Fibroblast of the aortic adventitia (primary cell): ENCODE measurements at places on chromosomes 7 and 10. TPM values are rescaled to one million over a fixed set of nuclear protein-coding genes. Genes with fewer than 3 reads are reported as not detected.

Gene GNAT3
- total RNA-seq: not detected in 2 replicates

Gene SYT15B
- 0.16 TPM in 1 of 2 replicates, not detected in the other for total RNA-seq

Gene UCN3
- not detected in 2 replicates for total RNA-seq

Gene EGR2
- 0.90 TPM in 1 of 2 replicates, not detected in the other for total RNA-seq

Gene CUZD1
- total RNA-seq: 0.72 and 1.4 TPM in 2 replicates

Gene NEUROD6
- not detected in 2 replicates for total RNA-seq

Gene WNT8B
- total RNA-seq: not detected in 2 replicates

Gene TDRD1
- total RNA-seq: 0.25 and 0.45 TPM in 2 replicates

Gene EGFR
- 48.3 and 147 TPM in 2 replicates for total RNA-seq

Gene C10orf105
- total RNA-seq: under 0.01 TPM in 1 of 2 replicates, not detected in the other

Gene NKX1-2
- not detected in 2 replicates for total RNA-seq

DNA sequence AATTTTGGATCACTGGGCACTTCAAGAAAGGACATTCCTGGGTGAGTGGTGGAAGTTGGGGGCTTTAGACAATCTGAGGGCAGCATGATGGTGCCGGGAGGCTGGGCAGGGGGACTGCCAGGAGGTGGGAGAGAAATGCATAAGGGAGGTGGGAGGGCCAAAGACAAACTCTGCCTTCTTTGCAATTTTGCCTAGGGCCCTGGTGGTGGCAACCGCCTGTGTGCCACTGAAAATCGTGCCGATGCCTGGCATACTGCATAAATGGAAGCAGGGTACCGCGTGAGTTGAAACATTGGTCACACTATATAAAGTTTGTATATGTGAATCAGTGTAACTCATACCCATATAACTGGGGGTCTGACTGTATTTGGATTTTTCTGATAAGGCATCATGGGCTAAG is 3.3 kb downstream of the LUC7L2 start:
- no peak for DNase-seq

GRCh38 chr7:31864646-31865045 is 177.6 kb downstream of the PPP1R17 start:
- no peak for DNase-seq

- no peak for DNase-seq
Measured at GRCh38 chr7:117333168-117333567, 10.3 kb upstream of the WNT2 start.

DNA sequence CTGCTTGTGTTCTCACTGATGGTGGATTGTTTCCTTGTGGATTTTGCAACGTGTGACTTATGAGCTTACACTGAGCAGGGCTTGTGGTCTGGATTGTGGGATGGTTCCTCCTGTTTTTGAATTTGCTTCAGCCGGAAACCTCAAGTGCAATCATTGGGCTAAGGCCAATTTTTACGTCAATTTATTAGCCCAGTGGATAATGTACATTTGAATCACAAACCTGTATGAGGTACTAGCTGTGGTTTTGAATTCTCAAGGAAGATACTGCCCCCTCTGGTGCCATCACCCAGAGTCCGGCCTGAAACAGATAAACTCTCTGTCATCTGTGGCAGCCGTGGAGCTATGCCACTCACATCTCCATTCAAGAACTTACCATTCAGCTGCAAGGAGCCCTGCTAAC is 7.3 kb upstream of the ZNF777 start:
- no peak for DNase-seq

- peak; percentile 75 for DNase-seq
Measured at GRCh38 chr10:78717200-78717599, 351.6 kb upstream of the ZMIZ1 start.

- no peak for DNase-seq
Measured at GRCh38 chr7:36262309-36263094, 109.4 kb downstream of the EEPD1 start.

DNA sequence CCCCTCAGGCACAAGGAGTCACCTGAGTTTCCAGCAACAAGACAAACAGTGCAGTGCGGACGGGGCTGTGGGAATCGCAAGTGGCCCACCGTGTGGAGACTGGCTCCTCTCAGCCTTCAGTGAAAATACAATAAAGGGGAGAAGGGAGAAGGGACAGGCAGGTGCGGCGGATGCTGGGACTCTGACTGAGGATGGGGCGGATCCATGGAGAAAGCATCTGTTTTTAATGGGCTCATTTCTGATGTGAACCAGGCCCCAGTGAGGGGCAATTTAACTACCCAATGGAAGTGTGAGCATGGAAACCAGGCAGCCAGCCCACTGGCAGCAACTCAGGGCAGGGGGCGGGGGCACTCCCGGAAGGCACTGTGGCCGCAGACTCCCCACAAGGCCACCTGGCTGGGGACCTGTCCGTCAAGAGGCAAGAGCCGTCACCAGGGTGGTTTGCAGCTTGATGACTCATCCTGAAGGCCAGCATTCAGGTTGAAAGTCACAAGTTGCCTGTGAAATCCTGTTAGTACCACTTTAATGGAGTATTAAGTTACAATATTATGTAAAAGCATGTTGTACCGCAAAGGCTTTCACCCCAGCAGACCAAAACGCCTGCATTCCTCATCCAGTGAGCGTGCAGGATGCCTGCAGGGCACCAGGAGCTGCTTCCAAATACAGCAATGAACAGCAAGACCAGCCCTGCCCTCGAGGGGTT is 476.4 kb downstream of the PTPRN2 start:
- no peak for DNase-seq

DNA sequence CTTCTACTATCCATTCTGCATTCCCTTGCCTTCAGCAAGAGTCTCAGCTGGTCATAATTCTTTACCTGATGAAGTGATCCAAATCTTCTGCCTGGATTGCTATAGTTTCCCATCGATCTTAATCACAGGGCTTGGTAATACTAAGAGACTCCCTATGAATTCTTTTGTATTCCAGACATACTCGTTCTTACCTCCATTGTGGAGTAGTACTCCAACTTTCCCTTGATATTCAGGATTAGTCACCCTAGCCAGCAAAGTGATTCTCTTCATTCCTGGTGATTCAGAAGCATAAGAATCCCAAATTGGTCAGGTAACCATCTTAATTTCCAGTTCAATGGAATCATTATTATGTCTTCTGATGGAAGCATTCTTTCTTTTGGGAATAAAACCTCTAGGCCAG is 96.7 kb downstream of the TWIST1 start:
- DNase-seq: peak; percentile 25

DNA sequence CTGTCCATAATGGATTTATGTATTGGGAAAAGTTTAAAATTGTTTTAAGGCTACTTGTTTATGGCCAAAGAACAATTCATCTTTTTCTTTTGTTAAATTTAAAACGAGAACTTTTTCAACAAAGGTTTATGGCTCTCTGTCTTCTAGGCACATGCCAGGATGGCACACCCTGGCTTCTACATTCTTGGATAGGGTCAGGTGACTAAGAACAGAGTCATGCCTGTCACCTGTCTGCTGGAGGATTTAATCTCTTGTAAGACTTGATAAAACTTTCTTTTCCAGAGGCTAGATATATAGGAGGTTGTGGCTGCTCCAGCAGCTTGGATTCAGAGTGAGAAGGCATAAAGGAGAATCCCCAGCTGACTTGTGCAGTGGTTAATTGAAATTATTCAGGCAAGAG is 915.4 kb downstream of the GATA3 start:
- no peak for DNase-seq

- DNase-seq: peak; percentile 67
Measured at GRCh38 chr10:69703766-69704630, 74.0 kb downstream of the FAM241B start.

- no peak for DNase-seq
Measured at GRCh38 chr10:53122281-53122680, 349.7 kb upstream of the MBL2 start.

- no peak for DNase-seq
Measured at GRCh38 chr10:128914681-128915080, 552.4 kb upstream of the MGMT start.

DNA sequence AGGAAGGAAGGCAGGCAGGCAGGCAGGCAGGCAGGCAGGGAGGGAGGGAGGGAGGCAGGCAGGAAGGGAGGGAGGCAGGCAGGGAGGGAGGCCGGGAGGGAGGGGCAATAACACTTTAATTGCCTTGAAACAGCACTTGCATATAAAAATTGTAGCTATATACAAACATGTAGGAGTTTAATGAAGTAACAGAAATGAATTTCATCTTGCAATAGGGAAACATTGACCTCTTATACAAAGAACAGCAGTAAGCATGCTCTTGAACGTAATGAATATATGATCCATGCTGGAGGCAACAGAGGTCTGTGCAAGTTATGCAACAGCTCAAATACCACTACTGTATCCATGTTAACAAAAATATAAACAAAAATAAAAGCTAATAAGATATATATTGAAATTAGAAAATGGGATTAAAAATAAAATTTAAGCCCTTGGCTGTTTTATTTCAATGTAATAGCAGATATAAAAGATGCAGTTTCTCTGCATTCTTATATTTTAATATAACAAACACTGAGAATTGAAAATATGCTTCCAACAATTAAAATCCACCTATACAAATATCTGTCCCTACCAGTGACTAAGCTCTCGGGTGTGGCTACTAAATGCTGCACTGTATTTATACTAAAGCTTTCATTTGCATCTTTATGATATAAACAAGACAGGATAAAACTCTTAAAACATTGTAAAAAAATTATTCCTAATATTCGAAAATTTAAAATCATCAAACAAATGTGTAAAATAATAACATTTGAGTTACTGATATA is 50.3 kb downstream of the CACNA2D1 start:
- DNase-seq: no peak

GRCh38 chr7:147547252-147547897 is 1043.2 kb upstream of the C7orf33 start:
- DNase-seq: no peak

- DNase-seq: peak; percentile 51
Measured at GRCh38 chr7:98341106-98341505, 59.6 kb downstream of the BRI3 start.

GRCh38 chr10:79387974-79388850 is 40.9 kb downstream of the PPIF start:
- no peak for DNase-seq

- DNase-seq: peak; percentile 97
Measured at GRCh38 chr7:151592868-151593486, 73.3 kb upstream of the RHEB start.

DNA sequence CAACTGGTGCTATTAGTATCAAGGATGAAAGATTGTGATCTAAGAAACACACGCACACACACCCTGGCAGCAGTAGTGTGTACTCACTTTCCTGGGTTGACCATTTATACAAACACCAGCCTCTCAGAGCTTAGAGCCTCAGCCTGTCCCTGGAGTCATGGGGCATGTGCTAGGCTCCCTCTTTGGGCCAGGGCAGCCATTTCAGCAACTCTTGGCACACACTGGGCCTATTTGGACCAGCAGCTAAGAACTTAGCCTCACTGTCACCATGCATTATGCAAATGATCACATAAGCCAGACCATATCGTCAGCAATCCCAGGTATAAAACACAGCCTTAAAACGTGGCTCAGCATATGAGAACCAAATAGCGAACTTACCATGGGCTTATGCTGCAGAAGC is 51.3 kb downstream of the GLI3 start:
- no peak for DNase-seq

DNA sequence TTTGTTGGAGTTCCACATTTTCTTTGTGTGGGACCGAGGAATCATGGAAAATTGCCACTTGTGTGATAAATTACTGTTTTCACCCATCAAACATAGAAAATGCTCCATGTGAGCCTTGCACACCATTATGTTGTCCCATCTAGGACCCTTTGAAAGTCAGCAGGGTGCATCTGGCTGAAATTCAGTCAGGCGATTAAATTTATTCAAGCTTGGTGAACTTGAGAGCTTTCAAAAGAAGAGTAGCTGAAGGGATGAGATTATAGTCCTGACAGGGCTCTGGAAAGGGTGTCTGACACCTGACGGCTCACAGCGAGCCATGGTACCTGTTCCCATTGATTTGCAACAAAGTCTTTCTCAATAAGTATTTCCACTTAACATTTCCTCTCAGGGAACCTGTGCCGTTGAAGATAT is 399.7 kb upstream of the ETV1 start:
- DNase-seq: no peak

GRCh38 chr7:91636728-91637127 is 243.8 kb downstream of the MTERF1 start:
- no peak for DNase-seq

DNA sequence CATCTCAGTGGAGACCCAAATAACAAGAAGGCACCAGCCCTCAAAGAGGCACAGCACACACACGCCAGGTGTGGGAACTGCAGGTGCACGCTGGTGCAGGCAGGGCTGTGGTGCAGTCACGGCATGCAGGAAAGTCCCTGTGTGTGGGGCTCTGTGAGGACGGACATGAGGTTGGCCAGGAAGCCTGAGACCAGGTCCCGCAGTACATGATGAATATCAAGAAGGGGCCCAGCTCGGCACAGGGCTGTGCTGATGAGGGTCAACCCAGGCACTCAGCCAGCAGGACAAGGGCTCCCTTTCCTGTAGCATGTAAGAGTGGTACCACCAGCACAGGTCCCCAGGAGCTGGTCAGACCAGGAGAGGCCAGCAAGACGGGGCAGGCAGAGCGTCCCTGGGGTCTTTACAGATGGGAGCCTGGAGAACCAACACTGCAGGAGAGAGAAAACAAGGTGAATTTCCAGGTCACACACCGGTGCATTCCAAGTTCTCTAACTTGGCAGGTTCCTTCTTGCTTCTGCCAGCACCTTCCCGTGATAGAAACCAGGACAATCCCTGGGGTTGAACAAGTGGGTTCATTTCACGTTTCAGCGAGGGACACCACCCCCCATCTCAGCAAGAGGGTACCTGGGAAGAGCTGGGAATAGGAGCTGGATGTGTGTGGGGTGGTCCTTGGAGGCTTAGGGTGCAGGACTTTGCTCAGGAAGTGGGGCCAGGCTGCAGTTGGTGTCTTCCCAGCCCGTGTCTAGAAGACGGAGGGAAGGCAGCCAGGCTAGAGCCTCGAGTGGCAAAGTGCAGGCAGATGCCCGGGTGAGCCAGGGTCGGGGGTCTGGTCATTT is 244.8 kb upstream of the TCERG1L start:
- DNase-seq: no peak

DNA sequence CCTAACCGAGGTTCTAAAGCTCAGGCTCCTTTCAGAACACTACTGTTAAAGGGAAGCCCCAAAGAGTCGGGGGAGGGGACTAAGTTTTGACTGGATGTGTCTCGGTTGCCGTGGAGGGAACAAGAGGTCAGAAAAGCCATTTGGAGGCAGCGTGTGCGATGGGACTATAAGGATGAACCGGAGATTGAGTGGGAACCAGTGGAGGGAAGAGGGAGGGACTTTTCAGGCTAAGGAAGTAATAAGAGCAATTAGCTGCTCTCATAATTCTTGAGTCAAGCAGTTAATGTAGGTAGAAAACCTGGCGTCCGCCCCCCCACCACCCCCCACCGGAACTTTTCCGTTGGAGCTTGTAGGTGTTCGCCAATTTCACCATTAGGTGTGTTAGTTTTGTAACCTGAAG is 491 bp upstream of the AKAP9 start:
- DNase-seq: peak; percentile 17

GRCh38 chr7:139183878-139184338 is 47.1 kb upstream of the UBN2 start:
- DNase-seq: no peak

DNA sequence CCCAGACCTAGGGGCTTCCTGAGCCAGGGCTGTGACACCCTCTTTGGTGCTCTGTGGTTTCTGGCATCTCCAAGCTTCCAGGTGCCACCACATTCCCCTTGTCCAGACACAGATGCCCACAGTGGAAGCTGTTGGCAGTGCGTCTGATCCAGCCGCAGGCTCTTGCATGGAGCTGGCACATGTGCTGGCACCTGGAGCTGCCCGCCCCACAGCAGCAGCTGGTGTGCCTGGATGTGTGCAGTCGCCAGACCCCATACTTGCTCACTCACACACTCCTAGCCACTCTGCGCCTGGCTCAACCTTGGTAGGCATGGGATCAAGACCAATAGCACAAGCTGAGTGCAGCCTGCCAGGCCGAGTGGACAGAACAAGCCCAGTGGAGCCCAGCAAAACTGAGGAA is 106.5 kb downstream of the LYZL1 start:
- no peak for DNase-seq

- peak; percentile 45 for DNase-seq
Measured at GRCh38 chr10:79145517-79146470, 77.0 kb downstream of the ZMIZ1 start.
